ENCODE measurements at places on chromosomes 3 and 15. TPM values are rescaled to one million over a fixed set of nuclear protein-coding genes. Genes with fewer than 3 reads are reported as not detected.

ATP13A5 gene
- not detected for polyA plus RNA-seq

GRCh38 chr15:68815598-68815997, 5.1 kb downstream of the ANP32A start:
- H3K36me3 ChIP-seq = no peaks in the 10 kb centered on the region
- H3K27ac ChIP-seq = no peak overlapping the region
- DNase-seq = peak; percentile 89
- H3K4me3 ChIP-seq = no peak overlapping the region
- no peaks in the 10 kb centered on the region for H3K27me3 ChIP-seq

- H3K27me3 ChIP-seq = no peaks in the 10 kb centered on the region
- H3K36me3 ChIP-seq = no peaks in the 10 kb centered on the region
- H3K4me1 ChIP-seq = no peaks in the 10 kb centered on the region
- H3K27ac ChIP-seq = no peak overlapping the region
- DNase-seq = no peak
Observed at GRCh38 chr3:147807776-147808175, 398.6 kb downstream of the ZIC1 start.

WDR76 gene
- 0.40 TPM for polyA plus RNA-seq

GRCh38 chr3:130669740-130670139, 76.9 kb downstream of the PIK3R4 start:
- H3K27ac ChIP-seq = no peak overlapping the region
- no peak overlapping the region for H3K4me3 ChIP-seq
- H3K4me1 ChIP-seq = no peaks in the 10 kb centered on the region
- H3K36me3 ChIP-seq = peaks cover 30% of the 10 kb centered on the region
- no peaks in the 10 kb centered on the region for H3K27me3 ChIP-seq

DNA sequence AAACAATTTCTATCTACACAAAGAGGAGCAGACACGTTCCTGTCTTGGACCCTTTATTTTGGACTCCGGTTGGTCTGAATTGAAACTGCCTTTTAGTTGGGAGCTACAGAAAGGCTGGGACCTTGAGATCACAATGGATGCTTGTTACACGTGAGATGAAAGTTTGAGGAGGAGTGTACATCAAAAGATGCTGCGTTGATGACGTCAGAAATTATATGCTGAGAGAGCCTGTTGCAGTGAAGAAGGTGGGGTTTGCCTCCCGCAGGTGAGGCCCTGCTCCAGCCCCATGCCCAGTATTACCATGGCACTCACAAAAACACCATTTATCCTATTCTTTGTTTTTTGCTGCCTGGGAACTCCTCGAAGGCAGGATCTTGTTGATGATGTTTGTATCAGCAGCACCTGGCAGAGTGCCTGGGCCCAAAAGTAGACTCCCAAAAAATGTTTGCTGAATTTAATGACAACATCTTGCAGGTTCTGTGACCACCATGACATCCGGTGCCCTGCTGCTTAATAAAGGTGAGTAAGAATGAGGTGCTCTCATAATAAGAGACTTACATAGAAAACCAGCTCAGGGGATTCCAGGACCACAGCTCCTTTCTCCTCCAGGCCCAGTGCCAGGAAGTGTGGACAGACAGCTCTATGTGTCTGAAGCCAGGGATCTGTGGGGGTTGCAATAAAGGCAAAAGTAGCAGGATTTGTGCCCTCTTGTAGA, 136.1 kb upstream of the UBE2E1 start:
- no peak overlapping the region for H3K4me3 ChIP-seq
- no peak for DNase-seq
- peaks cover 18% of the 10 kb centered on the region for H3K27me3 ChIP-seq
- no peak overlapping the region for H3K27ac ChIP-seq

DNA sequence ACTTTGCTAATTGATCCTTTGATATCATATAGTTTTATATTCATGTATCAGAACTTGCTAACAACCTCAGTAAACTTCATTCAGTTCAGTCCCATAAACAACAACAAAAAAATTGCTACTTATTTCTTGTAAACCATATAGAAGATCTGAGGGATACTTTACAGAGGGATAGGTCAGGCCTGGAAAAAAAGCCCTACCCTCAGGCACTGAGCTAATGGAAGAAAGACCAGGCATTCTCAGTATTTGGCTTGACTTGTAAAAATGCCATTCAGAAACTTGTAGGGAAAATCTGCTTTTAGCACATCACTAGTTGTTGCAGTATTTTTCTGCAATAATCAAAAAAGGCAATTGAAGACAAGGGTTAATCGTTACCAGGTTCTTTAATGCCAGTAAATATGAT, 33.1 kb downstream of the ARMC8 start:
- no peak for DNase-seq
- H3K36me3 ChIP-seq = peaks cover 36% of the 10 kb centered on the region
- H3K27me3 ChIP-seq = no peaks in the 10 kb centered on the region
- no peak overlapping the region for H3K4me3 ChIP-seq
- peaks cover 28% of the 10 kb centered on the region for H3K4me1 ChIP-seq

DNA sequence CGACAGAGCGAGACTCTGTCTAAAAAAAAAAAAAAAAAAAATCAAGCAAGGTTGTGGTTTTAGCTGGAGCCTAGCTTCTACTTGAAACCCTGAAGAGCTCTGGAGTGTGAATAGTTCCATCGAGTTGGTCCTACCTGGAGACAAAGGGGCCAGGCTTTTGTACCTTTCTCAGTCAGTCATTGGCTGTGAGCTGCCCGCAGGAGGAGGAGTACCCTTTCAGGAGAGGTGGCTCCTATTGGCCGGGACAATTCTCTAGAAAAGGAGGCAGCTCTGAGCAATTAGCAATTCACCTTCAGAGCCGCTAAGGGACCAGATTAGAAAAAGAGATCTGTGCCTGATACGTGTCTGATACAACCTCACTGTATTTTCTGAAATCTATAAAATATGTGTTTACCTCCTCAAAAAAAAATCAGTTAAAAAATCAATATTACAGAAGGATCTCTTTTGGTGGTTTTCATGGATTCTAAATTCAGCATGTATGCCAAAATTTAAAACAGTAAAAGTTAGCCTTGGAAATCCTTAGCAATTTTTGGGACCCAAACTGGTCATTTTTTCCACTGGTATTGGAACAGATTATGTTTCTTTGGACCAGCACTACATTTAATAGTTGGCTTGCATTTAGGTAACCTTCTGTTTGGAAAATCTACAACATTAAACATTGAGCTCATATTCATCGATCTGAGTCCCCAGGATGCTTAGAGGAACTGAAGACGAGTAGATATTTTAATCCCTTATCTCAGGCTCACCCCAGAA, 29.7 kb upstream of the PDCD6IP start:
- DNase-seq = no peak
- H3K4me3 ChIP-seq = no peak overlapping the region
- H3K4me1 ChIP-seq = no peaks in the 10 kb centered on the region

DNA sequence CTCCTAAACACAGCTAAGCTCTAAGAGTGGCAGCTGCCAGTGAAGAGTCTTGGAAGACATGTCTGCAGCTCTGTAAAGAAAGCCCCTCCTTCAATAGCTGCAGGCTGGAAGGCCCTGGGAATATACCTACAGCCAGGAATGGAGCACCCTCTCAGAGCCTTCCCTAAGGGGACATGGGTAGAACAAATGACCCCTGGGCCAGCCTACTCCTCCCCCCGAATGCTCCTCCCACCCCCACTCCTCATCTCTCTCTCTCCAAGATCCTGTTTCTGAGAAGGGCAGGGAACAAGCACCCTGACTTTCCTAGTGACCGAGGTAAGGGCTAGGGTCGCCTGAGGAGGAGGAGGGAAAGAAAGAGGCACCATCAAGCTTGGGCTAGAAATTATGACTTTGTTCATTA, 20.7 kb downstream of the CPNE4 start:
- peaks cover 13% of the 10 kb centered on the region for H3K27me3 ChIP-seq
- H3K36me3 ChIP-seq = no peaks in the 10 kb centered on the region
- no peak overlapping the region for H3K27ac ChIP-seq

DNA sequence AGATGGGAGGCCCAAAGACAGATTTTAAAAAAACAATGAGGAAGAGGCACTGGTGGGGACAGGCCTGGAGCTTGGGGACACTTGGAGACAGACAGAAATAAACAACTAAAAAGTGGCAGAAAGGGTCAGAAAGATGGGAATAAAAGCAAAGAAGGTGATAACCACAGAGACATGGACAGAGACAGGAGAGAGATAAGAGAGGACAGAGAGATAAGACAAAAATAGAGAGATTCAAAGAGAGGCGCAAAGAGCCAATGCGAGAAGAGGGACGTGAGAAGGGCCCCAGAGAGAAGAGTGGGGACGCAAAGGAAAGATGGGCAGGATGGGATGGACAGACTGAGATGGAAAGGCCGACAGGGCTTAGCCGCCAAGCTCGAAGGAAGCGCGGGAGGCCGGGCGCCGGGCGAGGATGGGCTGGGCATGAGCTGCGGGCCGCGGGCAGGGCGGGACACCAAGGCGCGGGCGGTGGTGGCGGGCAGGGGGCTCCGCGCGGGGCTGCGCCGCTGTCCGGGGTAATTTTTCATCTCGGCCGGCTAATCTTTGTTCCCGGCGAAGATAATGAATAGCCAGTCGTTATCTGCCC, 3.1 kb upstream of the GATA2 start:
- H3K36me3 ChIP-seq = no peaks in the 10 kb centered on the region
- H3K27me3 ChIP-seq = peaks cover 32% of the 10 kb centered on the region
- DNase-seq = no peak
- H3K4me3 ChIP-seq = no peak overlapping the region
- peaks cover 14% of the 10 kb centered on the region for H3K4me1 ChIP-seq

LRRN1 gene
- polyA plus RNA-seq = not detected

DPPA4 gene
- polyA plus RNA-seq = not detected

All from CD14-positive monocyte (primary cell).